Cardiac septum (tissue), 1 donor: ENCODE measurements at places on chromosomes 11 and 22. TPM values are rescaled to one million over a fixed set of nuclear protein-coding genes. Genes with fewer than 3 reads are reported as not detected.

DNA sequence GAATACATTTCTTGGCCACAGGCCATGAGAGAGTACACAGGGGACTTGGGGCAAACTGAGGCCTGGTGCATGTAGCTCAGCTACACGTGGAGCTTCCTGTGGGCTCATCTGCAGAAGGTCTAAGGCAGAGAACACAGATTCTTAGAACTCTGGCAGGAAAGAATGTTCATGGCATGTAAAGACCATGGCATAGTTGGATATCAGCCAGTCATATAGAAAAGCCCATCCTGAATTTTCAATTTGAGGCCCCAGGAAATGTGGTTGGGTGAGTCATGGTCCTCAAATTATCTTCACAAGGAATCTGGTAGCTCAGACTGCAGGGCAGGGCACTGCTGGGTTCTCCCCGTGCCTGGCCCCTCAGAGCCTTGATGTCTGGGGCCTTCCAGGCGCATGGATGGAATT, 13.7 kb upstream of the ST3GAL4 start:
- no peak for DNase-seq

GRCh38 chr11:11171285-11171684, 181.8 kb downstream of the CSNK2A3 start:
- DNase-seq: no peak

- DNase-seq: no peak
These were observed 1298.7 kb upstream of the CNTN5 start for GRCh38 chr11:97722065-97722464.

GRCh38 chr22:35593891-35594470, 23.1 kb downstream of the MB start:
- no peak for DNase-seq

- no peak for DNase-seq
These were observed 829.9 kb downstream of the METTL15 start for GRCh38 chr11:28938091-28938490.

The OR52E8 gene
- total RNA-seq: not detected

The ESAM gene
- 50.2 TPM for total RNA-seq

The KCNK4 gene
- total RNA-seq: not detected

The HIRA gene
- 15.0 TPM for total RNA-seq

The DDTL gene
- 3.5 TPM for total RNA-seq

GRCh38 chr11:125005491-125005890, 51.5 kb downstream of the CCDC15 start:
- no peak for DNase-seq

The PANX2 gene
- total RNA-seq: 0.30 TPM

The SCT gene
- total RNA-seq: not detected
